ENCODE measurements at places on chromosomes 5 and 9.

DNA sequence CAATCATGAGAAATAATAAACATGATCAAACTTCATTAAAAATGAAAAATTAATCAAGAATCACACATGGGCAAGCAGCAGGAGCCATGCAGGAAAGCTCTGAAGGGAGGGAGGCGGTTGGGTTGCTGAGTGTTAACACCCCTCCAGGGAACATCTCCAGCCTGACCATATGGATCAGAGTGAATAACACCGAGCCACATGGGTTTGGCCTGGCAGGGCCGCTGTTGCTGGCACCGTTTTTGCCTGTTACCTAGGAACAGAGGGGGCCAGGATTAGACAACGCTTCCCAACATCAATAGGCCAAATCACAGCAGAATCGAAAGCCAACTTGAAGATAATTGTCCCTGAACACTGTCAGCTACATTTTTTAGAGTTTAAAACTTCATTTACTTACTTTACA, 160.2 kb downstream of the DENND1A start:
- DNase-seq = peak; percentile 35

DNA sequence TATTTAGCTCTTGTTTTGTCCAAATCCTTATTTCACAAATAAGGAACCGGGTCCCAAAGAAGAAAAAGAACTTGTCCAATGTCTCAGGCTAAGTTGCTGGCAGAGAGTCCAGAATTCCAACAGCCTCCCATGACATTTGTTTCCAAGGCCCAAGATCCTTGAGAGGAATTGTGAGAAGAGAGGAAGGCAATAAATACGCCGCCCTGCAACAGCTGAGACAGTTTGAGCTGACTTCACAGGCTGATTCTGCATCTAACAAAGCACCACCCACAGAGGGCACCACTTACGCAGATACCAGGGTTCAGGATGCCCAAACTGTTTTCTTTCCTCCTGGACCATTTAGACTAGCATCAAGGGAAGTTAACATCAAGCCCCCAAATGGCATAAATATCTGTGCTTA, 211.3 kb downstream of the FAM114A2 start:
- no peak for DNase-seq

GRCh38 chr5:133247881-133248624, 196.2 kb downstream of the HSPA4 start:
- peak; percentile 74 for DNase-seq

DNA sequence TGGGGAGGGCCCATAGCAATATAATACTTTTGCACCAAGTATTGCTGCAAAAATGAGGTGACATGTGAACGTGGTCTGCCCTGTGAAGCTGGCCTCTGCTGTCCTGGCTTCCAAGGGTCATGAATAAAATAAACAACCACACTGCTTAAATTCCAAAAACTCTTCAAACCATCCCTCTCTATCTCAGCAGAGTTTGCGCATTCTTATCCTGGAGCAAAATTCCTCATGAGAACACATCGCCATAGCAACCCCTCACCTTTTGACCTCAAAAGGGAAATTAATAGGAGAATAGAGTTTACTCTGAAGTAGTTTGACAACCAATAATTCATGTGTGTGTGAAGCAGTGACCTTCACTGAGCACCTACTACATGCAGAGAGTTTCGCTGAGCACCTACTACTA, 342.9 kb downstream of the SPOCK1 start:
- DNase-seq = no peak

GRCh38 chr9:133528876-133529241, 4.1 kb upstream of the MYMK start:
- DNase-seq = no peak

Measured in Daoy (cell line).